T47D (cell line): ENCODE measurements at places on chromosomes 16 and 17.

- DNase-seq = no peak
These were observed 53.9 kb downstream of the HS3ST3B1 start for GRCh38 chr17:14354807-14355206.

DNA sequence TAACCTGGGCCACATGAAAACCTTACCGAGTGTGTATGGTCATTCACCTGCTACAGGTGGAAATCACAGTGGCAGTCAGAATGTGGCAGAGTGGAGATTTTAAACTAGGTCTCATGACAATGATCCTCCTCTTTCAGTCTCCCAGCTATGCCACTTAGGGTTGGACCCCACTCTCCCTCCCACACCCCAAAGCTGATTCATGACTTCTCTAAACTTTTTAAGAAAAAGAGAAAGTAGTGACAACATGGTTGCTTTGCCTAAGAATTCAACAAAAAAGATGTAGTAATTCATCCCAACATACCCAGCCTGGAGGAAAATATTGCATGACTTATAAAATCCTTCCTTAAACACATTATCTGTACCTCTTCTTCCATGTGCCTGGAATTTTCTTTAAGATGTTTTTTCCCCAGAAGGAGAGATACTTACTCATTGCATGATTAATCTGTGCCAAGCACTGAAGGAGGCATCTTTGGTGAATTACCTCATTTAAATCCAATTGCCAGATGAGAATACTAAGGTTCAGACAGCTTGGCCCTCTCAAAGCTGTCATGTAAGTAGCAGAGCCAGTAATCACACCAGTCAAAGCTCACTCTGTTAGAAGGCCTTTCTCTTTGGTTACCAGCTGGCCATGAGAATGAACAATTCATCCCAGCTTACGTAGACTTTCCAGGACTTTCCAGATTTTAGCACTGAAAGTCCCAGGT lies 119.9 kb downstream of the COPRS start:
- DNase-seq = no peak

DNA sequence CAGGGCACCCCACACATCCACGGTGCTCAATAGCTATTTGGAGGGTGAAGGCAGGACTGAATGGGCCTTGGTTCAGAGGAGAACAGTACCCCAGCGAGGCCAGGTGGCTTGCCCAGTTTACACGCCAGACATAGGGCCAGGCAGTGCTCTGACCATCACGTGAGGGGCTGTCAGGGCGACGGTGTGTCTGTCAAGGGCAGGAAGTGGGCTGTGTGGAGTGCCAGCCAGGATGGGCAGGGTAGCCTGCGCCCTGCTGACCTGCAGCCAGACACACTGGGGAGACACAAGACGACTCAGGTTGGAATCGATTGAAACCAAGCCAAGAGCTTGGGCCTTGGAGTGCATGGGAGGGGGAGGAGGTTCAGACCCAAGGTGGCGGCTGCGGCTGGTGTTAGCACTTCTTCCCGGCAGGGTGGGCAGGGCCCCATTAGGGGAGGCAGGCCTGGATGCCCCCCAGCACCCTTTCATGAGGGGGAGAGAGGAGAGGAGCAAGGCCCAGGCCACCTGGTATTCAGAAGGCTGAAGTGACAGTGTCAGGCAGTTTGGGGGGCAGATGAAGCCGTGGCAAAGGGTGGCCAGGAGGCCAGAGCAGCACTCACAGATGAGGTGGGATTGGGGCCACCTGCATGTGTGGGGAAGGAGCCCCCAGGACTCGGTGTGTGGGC lies 68.2 kb downstream of the SREBF1 start:
- no peak for DNase-seq

GRCh38 chr17:45815752-45816151 lies 28.9 kb upstream of the SPPL2C start:
- DNase-seq = no peak

DNA sequence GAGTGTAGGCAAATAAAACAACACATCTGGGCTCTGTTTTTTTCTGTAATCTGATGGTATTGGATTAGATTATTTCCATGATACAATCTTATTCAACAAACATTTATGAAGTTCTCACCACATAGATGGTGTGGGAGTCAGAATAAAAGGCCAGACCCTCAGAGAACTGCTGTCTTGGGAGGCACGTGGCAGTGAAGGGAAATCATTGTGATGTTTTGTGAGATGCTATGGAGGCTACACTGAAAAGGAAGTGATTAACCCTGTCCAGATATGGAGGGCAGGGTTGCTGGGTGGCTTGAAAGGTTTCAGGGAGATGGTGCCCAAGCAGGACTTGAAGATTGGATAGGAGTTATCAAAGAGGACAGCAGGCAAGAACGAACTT lies 35.6 kb downstream of the DHRS7B start:
- DNase-seq = no peak

DNA sequence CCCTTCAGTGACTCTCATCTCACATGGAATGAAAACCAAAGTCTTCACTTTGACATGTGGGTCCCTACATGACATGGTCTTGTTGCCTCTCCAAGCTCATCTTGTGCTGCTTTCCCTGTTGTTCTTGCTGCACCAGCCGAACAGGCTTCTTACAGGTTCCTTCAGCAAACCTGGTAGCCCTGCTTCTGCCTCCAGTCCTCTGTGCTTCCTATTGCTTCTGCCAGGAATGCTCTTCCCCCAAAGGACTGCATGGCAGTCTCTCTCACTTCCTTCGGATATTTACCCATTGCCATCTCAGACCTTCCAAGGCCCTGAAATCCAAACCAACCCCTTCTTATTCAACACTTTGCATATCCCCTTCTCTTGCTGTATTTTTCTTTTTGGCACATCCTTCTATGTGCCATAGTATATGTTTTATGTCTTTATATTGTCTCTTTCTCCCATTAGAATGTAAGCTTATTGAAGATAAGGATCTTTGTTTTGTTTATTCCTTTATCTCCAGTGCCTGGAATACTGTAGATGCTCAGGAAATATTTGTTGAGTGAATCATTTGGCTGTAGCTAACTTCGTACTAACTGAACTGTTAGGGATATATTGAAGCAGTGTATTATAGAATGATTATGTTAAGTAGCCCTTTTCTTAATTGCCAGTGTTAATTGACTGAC lies 57.9 kb upstream of the SLC12A3 start:
- no peak for DNase-seq

- DNase-seq = no peak
These were observed 182.3 kb downstream of the TMEM132E start for GRCh38 chr17:34761646-34762045.
